ENCODE measurements at places on chromosomes 11 and 22.

- DNase-seq = no peak
These were observed 287.2 kb downstream of the TMEM135 start for GRCh38 chr11:87324817-87325489.

- DNase-seq = no peak
These were observed 17.6 kb downstream of the PLA2G6 start for GRCh38 chr22:38163844-38164550.

- no peak for DNase-seq
These were observed 24.3 kb downstream of the MYH9 start for GRCh38 chr22:36363349-36363981.

GRCh38 chr11:32152216-32152615 lies 61.3 kb downstream of the RCN1 start:
- no peak for DNase-seq

- DNase-seq = no peak
These were observed 2.1 kb downstream of the NRIP3 start for GRCh38 chr11:9001736-9002135.

Data from NCI-H526 (cell line).